ENCODE measurements at places on chromosomes 2 and 18. TPM values are rescaled to one million over a fixed set of nuclear protein-coding genes. Genes with fewer than 3 reads are reported as not detected.

Gene CD8B2
- not detected for total RNA-seq

Gene ERFE
- 0.56 TPM for total RNA-seq

Gene EPG5
- 66.9 TPM for total RNA-seq

Gene CENPA
- total RNA-seq = 2.7 TPM

Gene POTEJ
- total RNA-seq = not detected

Gene NEURL3
- total RNA-seq = not detected

Gene ARHGAP25
- total RNA-seq = 0.10 TPM
